ENCODE measurements at places on chromosomes 16 and 17.

- no peak for DNase-seq
These were observed 168.8 kb upstream of the CHMP6 start for GRCh38 chr17:80822700-80823410.

DNA sequence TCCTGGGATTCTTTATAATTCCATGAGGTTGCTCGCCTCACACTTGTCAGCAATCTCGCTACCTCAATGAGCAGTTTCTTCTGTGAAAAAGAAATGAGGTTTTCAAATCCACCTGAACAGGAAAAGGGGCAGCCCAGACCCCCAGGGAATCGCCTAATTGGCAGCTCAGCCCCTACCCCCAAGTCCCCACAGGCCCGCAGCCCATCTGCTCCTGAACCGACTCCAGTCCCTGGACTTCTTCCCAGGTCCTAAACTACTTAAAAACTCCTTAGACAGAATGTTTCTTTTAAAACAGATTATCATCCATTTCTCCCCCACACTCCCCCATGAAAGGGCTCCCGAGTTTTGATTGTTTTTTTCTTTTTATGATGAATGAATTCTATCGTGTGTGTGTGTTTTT lies 89.8 kb downstream of the PMP22 start:
- no peak for DNase-seq

- peak; percentile 13 for DNase-seq
These were observed 10.2 kb downstream of the MYO19 start for GRCh38 chr17:36524428-36524876.

GRCh38 chr17:16425202-16425601 lies 9.8 kb downstream of the TRPV2 start:
- DNase-seq, result no peak

GRCh38 chr16:997440-998051 lies 16.0 kb downstream of the SOX8 start:
- no peak for DNase-seq

- DNase-seq, result no peak
These were observed 3.2 kb downstream of the RHBDL3 start for GRCh38 chr17:32268734-32269288.

GRCh38 chr17:67322042-67322787 lies 44.2 kb downstream of the PSMD12 start:
- no peak for DNase-seq

- no peak for DNase-seq
These were observed 267.9 kb downstream of the CPPED1 start for GRCh38 chr16:12535535-12536411.

DNA sequence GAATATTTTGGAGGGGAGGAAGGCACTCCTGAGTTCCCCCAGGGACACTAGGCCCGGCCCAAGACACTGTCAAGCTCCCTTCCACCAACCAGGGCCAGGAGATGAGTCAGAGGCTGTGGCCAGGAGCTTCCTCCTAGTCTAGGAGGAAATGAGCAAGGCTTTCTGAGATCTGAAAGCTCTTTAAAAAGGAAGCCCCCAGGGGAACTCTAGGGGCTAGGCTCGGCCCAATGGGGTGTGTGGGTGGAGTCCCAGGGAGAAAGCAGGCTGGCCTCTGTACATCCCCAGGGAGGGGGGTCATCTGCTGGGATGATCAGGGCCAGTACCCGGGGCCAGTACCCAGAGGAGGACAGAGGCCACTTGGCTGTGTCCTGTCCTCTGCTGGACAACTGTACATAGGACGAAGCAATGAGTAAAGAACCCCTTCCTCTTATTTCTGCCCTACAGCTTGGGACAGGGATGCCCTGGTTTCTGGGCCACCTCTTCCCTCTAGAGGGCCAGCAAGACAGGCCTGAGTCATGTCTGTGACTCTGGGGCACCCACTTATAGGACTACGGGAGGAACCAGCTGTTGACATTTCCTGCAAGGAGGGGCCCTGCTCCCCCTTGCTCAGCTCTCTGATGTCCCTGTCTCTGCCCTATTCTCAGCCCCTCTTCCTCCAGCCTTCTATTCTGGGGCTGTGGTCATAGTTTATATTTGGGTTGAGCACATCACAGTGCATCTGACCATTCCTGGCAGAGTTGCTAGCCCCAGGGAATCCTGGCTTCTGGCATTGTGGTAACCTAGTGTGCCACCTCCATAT lies 2.7 kb downstream of the FHOD1 start:
- peak; percentile 84 for DNase-seq

GRCh38 chr17:76556765-76557367 lies 17.0 kb downstream of the PRCD start:
- no peak for DNase-seq

DNA sequence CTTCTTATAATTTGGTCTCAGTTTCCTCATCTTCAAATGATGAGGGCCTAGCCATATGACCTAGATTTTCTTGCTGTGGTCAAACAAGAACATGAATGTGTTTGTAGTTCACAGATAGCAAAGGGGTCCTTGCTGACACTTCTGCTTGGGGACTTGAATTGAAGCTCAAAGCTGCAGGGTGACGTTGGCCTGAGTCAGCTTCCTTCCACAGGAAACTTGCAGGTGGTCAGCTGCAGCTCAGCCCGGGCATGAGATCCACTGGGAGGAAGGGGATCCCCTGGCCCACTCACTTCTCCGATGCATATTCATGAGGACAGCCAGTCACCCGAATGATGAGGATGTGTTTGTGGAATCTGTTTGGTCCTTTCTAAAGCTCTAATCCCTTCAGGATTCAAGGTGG lies 42.6 kb upstream of the AXIN2 start:
- no peak for DNase-seq

- DNase-seq, result no peak
These were observed 139.7 kb downstream of the SEC14L1 start for GRCh38 chr17:77280304-77281121.

DNA sequence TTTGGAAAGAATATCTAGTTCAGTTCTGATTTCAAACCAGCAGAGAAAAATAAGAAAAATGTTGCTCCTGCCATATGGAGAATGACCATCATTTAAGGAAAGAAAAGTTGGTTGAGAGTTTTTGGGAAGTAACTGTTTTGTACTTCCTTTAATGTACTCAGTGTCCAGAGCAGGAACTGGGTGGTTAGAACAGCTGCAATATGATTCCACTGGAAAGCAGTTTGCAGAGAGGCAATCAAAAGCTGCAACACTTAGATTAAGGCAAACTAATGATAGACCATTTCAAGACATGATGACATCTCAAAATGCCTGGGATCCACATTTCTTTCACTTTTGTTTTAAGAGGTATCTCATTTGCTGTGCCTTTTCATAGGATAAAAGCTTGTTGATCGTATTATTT lies 313.3 kb upstream of the HSBP1 start:
- DNase-seq, result no peak

GRCh38 chr16:58034128-58034685 lies 8.7 kb downstream of the MMP15 start:
- no peak for DNase-seq

- DNase-seq, result no peak
These were observed 247.4 kb downstream of the PRKCA start for GRCh38 chr17:66549731-66550207.

GRCh38 chr16:74605746-74606520 lies 981 bp downstream of the GLG1 start:
- DNase-seq, result no peak

DNA sequence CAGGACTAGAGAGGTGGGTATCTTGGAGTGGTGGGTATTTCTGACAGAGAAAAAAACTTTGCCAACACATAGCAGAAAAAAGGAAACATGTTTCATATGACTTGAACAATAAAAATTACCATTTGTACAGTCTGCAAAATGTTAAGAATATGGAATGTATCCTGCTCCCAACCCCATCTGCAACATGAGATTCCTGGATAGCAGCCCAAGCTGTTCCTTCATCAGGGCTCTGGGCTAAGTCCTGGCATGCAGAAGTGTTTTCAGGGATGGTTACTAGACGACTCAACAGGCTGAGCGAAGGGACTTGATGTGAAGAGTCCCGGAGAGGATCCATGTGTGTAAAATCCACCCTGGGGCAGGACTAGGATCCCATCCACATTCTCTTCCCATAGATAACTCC lies 121.0 kb upstream of the IRX3 start:
- no peak for DNase-seq

DNA sequence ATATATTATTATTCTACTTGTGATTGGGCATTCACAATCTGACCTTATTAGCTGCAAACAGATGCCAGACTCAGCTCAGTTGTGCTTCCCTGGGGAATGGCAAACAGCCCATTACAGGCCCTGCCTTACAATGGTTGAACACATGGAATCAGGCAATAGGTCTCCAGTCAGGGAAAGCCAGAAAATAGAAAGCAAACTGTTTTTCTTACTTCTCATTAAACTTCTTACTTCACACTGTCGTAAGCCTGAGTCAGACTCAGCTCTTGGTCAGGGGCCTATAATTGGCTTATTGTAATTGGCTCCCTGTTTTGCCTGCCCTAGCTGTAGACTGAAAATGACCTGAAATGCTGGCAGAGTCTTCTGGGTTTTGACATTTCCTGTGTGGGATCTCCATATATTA lies 77.0 kb upstream of the CA10 start:
- no peak for DNase-seq

DNA sequence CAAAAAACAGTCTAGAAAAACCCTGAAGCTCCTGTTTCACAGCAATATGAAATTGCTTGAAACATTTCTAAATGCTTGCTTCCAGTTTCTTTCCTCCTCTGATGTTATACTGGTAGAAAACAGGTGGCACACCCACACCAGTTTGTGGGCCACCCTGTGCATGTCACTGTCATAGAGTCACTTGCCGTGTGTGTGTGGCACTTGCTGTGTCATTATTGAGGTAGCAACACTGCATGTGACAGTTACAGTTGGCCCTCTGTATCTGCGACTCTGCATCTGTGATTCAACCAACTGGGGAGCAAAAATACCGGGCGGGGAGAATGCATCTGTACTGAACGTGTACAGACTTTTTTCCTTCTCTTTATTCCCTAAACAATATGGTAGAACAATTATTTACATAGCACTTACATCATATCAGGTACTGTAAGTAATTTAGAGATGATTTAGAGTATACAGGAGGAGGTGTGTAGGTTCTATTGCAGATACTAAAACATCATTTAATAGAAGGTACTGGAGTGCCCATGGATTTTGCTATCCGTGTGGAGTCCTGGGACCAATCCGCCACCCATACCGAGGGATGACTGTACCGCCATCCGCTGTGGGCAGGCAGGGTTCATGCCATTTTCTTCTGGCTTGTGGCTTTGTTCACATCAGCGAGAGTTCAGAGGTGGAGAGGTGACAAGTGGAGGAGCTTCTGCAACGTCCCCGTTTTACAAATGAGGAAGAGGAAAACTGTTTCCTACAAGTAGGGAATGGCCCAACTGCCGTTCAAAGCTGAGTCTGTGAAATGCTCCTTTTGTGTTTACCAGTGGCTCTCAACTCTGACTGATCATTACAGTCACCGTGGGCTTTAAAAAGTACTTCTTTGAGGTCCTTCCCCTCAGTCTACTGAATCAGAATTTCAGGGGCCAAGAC lies 373.7 kb downstream of the SNX29 start:
- no peak for DNase-seq

GRCh38 chr17:19295473-19296135 lies 58.4 kb downstream of the EPN2 start:
- no peak for DNase-seq

DNA sequence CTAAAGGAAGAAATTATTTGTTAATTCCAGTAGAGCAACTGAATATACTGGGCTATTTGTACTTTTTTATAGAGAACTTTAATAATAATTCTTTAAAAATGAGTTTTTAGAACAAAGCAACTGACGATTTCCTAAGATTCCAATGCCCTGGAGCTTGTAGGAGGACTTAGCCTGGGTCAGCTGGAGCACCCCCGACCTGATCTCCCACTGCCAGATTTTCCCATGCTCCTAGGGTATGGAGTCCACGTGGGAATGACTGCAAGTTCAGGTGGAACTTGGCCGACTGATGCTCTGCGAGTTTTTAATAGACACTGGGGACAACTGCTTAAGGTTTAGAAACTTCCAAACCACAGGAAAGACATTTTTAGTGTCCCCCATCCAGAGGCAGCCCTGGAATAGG lies 25.5 kb upstream of the CACNG5 start:
- no peak for DNase-seq

GRCh38 chr17:33039874-33040273 lies 48.2 kb downstream of the SPACA3 start:
- peak; percentile 50 for DNase-seq

DNA sequence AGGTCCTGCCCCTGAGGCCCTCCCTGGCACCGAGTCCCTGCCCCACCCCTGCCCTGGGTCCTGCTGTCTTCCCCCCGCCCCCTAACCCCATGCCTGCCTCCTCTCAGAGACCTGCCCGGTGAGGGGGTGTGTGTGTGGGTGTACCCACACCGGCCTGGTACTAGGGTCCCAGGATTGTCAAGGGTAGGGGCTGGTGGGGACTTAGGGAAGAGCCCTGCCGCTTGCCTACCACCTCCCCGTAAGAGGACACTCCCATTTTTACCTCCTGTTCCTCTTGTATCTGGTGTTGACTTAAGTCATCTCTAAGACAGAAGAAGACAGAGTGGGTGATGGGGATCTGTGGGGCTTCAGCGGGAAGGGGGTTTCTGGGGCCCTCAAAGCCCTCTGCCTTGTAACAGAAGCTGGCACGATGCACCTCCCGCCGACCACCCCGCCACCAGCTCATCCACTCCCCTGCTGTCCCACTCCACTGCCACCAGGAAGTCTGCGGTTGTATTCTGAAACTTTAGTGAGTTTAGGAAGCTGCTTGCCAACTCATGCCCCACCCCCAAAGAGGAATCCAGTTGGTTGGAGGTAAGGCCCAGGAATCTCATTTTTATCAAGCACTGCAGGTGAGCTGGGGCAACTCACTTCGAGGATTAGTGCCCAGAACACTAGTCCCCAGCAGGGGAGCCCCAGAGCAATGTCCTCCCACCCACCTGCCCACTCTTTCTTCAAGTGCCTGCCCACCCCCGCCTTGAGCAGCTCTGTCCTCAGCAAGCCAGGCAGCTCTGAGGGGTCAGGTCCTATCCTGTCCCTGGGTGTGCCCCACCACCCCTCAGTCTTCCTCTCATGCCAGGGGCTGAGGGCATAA lies 5.6 kb downstream of the SPATA32 start:
- no peak for DNase-seq

- no peak for DNase-seq
These were observed 1.1 kb downstream of the CAMTA2 start for GRCh38 chr17:4986403-4986802.

- DNase-seq, result no peak
These were observed 368.2 kb downstream of the SLC39A11 start for GRCh38 chr17:72724267-72724666.

- DNase-seq, result no peak
These were observed 1.1 kb downstream of the ROGDI start for GRCh38 chr16:4801051-4801961.
